ENCODE measurements at places on chromosomes 7 and 10.
A peak's percentile ranks its signal among the peaks of the same experiment; 100 is the strongest.

- DNase-seq: no peak
These were observed 20.7 kb downstream of the RBM28 start for GRCh38 chr7:128323040-128323439.

- no peak for DNase-seq
These were observed 1.7 kb upstream of the TBX20 start for GRCh38 chr7:35255443-35256255.

GRCh38 chr7:143285806-143286521, 1.2 kb downstream of the TMEM139 start:
- DNase-seq: peak; percentile 68

DNA sequence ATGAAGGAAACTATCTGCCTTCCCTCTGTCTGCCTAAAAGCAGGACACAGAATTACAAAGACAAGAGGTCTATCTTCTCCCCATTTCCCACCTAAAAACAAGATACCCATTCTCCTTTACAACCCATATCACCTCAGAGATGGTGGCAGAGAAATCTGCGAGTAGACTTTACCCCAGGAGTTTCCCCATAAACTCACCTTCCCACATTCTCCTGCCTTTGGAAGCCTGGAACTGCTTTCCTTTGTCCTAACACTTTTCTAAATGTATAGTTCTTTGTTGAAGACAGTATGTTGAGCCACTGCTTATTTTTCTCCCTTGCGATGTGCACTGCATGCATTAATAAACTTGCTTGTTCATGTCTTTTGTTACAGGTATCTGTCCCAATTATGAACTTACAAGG, 8.0 kb downstream of the SHTN1 start:
- no peak for DNase-seq

DNA sequence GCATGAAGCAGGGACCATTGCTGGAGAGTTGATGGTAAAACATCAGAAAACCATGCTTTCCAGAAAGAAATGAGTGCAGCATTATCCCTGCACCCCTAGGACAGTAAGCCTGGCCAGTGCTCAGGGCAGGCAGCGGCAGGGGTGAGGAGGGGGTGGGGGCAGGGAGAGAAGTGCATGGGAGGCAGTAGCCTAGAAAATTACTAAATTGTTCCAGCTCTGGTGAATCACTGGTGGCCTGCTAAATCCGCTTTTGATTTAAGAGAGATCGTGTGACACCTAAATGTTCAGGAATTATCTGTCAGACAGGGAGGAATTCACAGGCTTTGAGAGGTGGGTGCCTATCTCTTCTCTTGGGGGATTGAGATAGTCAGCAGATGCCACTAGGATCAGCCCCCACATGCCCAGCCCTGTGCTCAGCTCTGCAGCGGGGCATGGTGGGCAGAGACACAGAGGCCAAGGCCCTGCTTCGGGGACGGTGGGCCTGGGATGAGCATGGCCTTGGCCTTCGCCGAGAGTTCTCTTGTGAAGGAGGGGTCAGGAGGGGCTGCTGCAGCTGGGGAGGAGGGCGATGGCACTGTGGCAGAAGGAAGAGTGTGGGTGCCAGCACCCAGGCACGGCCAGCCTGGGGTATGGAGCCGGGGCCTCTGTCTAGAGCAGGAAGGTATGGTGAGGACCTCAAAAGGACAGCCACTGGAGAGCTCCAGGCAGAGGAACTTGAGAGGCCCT, 5.0 kb upstream of the AQP1 start:
- no peak for DNase-seq

DNA sequence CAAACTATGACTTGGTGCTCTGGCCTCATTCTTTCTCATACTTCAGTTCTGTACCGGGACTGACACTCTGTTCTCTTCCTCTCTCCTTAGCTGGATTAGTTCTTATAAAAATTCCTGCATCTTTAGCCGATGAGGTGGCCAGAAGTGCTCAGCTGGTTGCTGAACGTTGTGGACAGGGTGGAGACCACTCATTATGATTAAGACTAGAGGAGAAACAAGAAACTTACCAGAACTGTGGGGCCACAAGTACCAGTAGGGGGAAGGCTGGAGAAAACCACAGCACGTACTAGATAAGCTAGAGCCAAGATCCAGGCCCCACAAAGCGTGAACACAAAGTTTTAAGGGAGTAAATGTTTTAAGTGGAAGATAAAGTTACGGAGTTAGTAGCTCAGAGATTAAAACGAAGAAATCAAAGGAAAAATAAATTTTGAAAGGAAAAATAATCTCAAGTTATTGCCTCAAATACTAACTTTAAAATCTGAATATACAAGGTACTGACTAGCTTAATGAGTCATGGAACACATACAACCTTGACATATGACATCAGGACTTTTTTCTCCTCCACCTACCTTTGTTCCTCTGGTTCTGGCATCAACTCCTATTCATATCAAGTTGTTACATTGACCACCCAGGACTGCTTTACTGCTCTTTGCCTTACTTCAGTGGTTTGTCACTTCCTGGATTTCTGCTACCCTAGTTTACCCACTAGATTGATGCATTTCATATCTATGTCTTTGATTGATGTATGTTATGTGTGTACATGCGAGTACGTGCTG, 469.0 kb downstream of the TFEC start:
- DNase-seq: no peak

- no peak for DNase-seq
These were observed 102.5 kb downstream of the ACTR3B start for GRCh38 chr7:152862006-152862405.

DNA sequence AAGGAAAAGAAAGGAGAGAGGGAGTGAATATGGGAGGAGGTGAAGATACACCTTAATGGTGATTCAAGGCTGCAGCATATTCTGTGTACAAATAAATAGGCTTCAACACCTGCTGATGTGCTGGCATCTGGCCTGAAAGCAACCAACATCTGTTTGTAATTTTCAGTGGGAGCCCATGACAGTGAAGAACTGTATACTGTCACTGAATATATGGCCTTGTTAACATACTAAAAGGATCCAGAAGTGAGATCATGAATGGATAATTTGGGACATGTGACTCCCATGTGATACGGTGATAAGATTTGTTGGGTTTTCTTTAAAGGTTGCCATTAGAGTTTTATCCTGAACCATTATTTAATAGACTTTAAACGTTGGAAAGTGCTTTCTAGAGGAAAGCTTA, 459.3 kb downstream of the CNTNAP2 start:
- no peak for DNase-seq

- peak; percentile 83 for DNase-seq
These were observed 60.1 kb upstream of the SORCS3 start for GRCh38 chr10:104580774-104581675.

DNA sequence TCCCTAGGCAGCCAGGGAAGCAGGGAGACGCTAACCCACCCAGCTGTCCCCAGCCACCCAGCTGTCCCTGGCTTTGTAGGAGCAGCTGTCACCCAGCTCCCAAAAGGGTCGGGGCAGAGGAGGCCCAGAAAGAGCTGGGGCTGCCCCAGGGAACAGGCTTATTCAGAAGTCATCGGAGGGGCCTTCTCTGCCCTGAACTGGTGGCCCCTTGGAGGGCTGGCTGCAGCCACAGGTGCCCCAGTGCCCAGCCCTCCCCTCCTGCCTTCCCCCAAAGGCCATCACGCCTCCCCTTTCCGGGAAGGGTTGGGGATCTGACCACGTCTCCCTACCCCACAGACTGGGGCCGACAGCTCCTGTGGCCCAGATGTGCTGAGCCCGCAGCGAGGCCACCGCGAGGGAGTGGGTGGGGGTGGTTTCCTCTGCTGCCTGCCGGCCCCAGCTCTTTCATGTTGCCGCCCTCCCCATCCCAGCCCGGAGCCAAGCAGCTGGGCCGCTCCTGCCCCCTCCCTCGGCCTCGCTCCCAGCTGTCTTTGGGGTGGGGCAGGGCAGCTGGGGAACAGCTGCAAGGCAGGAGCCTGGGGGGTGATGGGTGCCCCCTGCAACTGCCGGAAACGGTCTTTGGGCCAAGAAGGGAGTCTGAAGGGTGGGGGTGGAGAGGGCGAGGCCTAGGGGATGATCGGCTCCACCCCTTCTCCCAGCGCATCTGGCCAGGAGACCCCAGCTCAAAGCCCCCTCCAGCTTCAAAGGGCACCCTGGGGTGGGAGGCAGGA, 16.8 kb downstream of the TRIM8 start:
- no peak for DNase-seq

- no peak for DNase-seq
These were observed 56.5 kb downstream of the CCDC71L start for GRCh38 chr7:106604303-106604924.

- DNase-seq: no peak
These were observed 100.5 kb upstream of the ZNF32 start for GRCh38 chr10:43749145-43749576.

GRCh38 chr7:104982308-104983075, 31.5 kb upstream of the KMT2E start:
- no peak for DNase-seq

DNA sequence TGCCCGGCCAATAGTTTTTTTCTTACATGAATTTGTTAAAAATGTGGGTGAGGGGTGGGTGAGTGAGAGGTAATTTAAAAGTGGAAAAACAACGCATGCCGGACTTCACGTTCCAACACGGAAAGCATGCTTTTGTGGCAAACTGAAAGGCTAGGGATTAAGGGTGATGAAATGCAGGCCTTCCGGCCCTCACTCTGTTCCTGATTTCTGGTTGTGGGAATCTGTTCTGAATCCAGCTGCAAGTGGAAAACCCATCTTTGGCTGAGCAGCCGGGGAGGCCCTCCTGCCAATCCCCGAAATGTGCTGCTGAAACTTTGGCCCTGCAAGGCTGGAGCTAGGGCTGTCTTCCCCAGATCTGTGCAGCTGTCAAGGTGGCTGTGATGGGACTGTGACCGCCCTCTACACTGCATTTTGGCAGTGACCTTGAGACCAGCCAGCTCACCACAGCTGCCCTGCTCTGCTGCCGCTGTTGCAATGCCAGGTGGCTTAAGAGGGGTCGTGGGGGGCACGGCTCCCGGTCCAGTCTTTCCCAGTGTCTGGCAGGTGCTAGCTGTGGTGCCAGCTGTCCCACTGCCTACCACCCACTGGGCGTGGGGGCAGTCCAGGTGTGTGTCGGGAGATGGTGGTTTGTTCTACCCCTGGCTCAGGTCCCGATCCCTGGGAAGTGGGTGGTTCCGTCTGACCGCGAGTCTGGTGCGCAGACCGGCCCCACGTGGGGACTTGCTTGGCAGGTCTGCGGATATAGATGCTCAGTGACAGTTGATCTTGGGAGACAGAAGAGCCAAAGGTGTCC, 39.0 kb downstream of the TET1 start:
- DNase-seq: no peak

GRCh38 chr7:66182920-66183319, 22.2 kb upstream of the TPST1 start:
- no peak for DNase-seq

DNA sequence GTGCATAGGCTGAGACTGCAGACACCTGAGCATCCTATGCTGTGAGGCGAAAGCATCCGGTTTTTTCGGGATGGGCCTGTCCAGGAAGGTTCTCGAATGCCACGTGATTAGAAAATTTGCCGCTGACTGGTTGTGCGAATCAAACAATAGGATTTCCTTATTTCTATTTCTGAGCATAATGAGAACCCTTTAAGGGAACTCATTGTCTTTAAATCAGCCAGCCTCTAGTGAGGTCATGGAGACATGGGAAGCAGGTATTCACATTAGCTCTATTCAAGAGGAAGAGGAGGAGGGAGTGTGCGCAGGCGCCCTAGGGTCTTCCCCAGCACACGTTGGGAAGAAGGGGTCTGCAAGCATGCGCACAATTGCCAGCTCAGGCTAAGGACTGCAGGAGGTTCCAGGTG, 5.6 kb downstream of the GIMAP1 start:
- DNase-seq: no peak

GRCh38 chr10:51522858-51523257, 176.5 kb downstream of the CSTF2T start:
- DNase-seq: no peak

GRCh38 chr10:103105462-103105861, 87.6 kb downstream of the NT5C2 start:
- DNase-seq: no peak

DNA sequence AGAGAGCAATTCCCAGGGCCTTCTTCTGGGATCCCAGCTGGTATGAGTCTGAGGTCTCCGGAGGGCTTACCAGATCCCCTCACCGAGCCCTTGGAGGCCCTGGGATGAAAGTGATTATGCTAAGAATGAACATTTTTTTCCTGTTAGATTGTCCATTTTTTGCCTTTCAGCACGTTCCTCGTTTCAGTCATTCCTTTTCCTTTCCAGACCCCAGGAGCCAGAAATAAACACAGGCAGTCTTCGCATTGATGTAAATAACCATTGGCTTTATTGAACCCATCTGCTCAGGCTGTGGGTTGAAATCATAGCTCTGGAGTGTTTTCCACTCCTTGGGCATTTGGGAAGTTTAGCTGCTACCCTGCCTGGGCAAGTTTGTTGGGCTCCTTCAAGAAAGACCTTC, 320.9 kb upstream of the AUTS2 start:
- no peak for DNase-seq

DNA sequence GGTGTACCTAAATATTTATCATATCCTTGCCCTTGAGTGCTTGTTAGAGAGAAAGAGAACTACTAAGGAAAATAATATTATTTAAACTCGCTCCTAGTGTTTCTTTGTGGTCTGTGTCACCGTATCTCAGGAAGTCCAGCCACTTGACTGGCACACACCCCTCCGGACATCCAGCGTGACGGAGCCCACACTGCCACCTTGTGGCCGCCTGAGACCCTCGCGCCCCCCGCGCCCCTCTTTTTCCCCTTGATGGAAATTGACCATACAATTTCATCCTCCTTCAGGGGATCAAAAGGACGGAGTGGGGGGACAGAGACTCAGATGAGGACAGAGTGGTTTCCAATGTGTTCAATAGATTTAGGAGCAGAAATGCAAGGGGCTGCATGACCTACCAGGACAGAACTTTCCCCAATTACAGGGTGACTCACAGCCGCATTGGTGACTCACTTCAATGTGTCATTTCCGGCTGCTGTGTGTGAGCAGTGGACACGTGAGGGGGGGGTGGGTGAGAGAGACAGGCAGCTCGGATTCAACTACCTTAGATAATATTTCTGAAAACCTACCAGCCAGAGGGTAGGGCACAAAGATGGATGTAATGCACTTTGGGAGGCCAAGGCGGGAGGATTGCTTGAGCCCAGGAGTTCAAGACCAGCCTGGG, 11.4 kb downstream of the SERPINE1 start:
- DNase-seq: peak; percentile 46

- no peak for DNase-seq
These were observed 30.5 kb downstream of the PPIF start for GRCh38 chr10:79377557-79378382.

DNA sequence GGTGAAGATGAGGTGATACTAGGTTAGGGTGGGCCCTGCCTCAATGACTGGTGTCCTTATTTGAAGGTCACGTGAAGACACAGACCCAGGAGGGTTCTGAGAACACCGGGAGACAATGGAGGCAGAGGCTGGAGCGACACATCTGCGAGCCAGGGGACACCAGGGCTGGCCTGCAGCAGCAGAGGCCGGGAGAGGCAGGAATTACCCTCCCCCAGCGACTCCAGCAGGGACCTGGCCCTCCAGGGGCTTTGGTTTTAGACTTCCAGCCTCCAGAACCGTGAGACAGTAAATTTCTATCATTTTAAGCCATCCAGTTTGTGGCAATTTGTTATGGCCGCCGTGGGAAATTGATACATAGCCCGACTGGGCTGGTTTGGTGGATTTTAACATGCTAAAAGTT, 152.2 kb downstream of the DNAJB6 start:
- no peak for DNase-seq

GRCh38 chr7:64686493-64687184, 20.7 kb downstream of the ZNF107 start:
- DNase-seq: no peak

GRCh38 chr7:514651-515598, 4.7 kb downstream of the PDGFA start:
- DNase-seq: peak; percentile 38

All from nucleus accumbens (tissue), 56 donors.